ENCODE measurements at places on chromosomes 2 and 18.

GRCh38 chr2:18057657-18058056, 179.2 kb downstream of the KCNS3 start:
- no peak overlapping the region for H3K4me3 ChIP-seq
- H3K36me3 ChIP-seq, result no peaks in the 10 kb centered on the region
- DNase-seq, result no peak

DNA sequence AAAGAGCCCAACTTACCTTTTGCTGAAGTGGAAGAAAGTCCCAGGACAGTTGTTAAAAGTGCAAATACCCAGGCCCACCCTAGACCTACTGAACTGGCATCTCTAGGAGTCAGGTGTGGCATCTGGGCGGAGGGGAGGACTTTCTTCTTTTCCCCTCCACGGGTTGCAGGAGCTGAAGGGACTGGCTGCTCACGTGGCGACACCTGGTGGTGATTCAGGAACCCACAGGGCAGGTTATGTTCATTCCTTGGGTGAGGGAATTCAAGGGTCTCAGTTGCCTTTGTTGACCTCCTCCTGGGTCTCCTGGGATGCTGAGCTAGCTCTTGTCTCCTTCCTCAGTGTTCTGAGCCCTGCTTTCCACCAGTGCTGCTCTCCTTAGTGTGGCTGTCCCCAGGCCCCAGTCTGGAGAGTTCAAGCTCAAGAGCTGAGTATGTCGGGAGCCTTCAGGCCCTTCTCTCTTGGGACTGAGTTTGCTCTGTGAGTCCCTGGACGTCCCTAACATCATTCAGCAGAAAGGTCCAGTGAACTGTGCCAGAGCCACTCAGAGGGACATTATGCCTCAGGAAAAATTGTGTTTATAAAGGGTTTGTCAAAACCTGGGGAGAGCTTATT, 56.9 kb downstream of the DYSF start:
- no peak overlapping the region for H3K27ac ChIP-seq
- no peaks in the 10 kb centered on the region for H3K4me1 ChIP-seq
- H3K36me3 ChIP-seq, result no peaks in the 10 kb centered on the region
- H3K4me3 ChIP-seq, result no peak overlapping the region

GRCh38 chr18:10299643-10300042, 154.8 kb upstream of the APCDD1 start:
- DNase-seq, result no peak
- no peaks in the 10 kb centered on the region for H3K4me1 ChIP-seq
- H3K27me3 ChIP-seq, result no peaks in the 10 kb centered on the region

- no peak overlapping the region for H3K27ac ChIP-seq
- peaks cover 4% of the 10 kb centered on the region for H3K27me3 ChIP-seq
- no peak overlapping the region for H3K4me3 ChIP-seq
- DNase-seq, result no peak
- no peaks in the 10 kb centered on the region for H3K4me1 ChIP-seq
- H3K36me3 ChIP-seq, result no peaks in the 10 kb centered on the region
Measured at GRCh38 chr2:177680866-177681712, 288.5 kb downstream of the AGPS start.

- no peak overlapping the region for H3K27ac ChIP-seq
- DNase-seq, result no peak
- no peak overlapping the region for H3K4me3 ChIP-seq
- H3K4me1 ChIP-seq, result no peaks in the 10 kb centered on the region
- no peaks in the 10 kb centered on the region for H3K27me3 ChIP-seq
- H3K36me3 ChIP-seq, result no peaks in the 10 kb centered on the region
Measured at GRCh38 chr18:42683094-42683493, 432.4 kb downstream of the RIT2 start.

DNA sequence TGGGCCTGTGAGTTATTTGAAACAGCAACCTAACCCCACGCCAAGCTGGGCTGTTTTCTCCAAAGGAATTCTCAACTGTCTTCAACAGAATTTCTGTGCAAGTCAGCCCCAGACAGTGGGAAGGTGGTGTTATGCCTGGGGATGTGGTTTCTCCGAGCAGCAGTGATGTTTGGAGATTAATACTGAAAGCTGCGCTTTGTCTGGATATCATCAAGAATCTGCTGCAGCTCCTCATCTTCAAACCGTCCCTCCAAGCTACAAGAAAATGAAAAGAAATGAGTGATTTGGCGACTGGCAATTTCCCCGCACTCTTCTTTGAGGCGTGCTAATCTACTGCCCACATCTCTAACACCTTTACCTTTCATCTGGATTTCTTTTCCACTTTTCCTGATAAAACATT, 10.0 kb downstream of the POLR2D start:
- H3K27me3 ChIP-seq, result no peaks in the 10 kb centered on the region
- no peak overlapping the region for H3K27ac ChIP-seq
- H3K4me3 ChIP-seq, result no peak overlapping the region
- H3K4me1 ChIP-seq, result no peaks in the 10 kb centered on the region
- DNase-seq, result no peak

DNA sequence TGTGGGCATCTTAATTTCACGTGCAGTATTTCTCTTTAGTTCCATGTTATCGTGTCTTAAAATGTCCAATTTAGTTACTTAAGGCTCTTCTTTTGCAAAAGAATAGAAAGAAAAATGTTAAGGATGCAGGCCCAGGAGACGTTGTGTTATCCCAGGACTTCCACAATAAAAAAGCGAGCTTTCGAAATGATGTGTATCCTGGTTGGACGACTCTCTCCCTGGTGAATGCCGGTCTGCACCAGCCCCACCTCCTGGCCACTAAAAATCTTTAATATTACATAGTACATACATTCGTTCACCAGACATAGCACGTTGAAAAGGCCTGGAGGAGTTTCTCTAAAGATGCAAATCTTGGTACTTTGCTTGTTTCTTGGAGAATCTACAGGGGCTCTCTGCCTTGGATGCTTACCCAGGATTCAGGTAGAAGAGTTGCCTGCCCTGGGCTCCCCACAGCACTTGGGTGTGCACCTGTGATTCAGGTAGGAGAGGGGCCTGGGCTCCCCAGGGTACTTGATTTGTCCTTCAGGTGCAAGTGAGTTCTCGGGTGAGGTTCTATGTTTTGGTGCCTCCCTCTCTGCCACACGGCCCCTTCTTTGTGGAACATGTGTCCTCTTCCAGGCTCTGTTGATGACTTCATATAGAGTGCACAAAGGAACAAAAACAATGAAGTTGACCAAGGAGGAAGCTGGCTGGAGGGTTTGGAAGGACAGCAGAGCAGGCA, 26.6 kb downstream of the TWIST2 start:
- H3K27me3 ChIP-seq, result no peaks in the 10 kb centered on the region
- no peaks in the 10 kb centered on the region for H3K4me1 ChIP-seq
- H3K36me3 ChIP-seq, result no peaks in the 10 kb centered on the region
- H3K4me3 ChIP-seq, result no peak overlapping the region
- DNase-seq, result no peak
